Globus pallidus (tissue), 1 donor: ENCODE measurements at places on chromosomes 16 and 17.

DNA sequence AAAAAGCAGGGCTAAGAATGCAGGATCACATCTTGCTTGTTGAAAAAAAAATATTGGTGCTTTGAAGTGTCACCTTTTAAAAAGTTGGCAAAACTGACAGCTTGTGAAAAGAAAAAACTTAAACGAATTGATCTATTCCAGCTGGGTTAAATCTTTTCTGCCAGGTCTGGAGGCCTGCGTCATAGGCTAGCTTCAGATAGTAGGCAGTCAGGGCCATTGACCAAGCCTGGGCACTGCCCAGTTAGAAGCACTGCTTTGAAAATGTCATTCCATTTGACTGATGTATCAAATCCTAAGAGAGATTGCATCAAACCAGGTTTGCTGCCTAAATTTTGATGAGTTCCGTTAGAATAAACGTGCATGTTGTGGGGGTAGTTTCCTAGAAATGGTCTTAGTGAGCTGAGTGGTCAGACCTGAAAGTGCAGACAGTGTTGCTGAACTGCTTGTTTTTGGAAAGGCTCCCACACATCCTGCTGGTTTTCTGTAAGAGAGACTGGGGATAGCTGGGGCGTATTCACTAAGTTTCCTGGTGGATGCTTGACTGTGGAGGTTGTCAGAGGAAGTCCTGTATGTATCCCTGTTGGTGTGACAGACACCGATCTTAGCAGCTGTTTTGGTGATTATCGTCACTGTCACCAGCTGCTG lies 38.8 kb downstream of the NUP88 start:
- no peak for DNase-seq

DNA sequence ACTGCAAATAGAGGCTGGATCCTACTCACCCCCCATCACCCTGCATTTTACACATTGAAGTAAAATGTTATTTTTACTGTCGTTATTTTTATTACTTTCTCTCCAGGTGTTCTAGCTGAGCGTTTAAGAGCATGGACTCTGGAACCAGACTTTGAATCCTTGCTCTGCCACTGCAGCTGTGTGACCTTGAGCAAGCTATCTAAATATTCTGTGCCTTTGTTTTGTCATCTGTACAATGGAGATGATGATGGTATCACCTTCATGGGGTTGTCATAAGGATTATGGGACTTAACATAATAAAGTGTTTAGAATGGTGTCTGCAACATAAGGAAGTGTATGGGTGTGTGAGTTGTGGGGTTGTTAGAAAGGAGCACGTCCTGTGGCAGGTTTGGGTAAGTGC lies 17.8 kb downstream of the MSI2 start:
- no peak for DNase-seq

- no peak for DNase-seq
Observed at GRCh38 chr17:30292286-30292858, 628 bp upstream of the BLMH start.

DNA sequence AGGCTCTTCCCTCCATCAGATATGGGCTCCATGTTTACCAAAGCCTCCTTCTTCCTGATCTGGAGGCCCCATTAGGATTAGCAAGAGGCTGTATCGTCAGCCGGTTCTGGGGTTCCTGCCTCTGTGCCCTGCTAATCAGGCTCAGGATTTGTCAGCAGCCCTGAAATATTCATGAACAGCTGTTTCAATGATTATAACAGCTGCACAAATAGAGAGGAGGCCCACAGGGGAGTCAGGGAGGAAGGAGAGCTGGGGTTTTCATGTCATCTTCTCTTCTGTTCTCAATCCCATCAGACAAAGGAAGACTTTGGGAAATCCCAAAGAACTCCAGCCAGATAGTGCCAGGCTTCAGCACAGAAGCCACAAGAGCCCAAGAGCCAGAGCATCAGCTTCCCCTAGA lies 72.3 kb upstream of the MMP2 start:
- DNase-seq, result no peak

DNA sequence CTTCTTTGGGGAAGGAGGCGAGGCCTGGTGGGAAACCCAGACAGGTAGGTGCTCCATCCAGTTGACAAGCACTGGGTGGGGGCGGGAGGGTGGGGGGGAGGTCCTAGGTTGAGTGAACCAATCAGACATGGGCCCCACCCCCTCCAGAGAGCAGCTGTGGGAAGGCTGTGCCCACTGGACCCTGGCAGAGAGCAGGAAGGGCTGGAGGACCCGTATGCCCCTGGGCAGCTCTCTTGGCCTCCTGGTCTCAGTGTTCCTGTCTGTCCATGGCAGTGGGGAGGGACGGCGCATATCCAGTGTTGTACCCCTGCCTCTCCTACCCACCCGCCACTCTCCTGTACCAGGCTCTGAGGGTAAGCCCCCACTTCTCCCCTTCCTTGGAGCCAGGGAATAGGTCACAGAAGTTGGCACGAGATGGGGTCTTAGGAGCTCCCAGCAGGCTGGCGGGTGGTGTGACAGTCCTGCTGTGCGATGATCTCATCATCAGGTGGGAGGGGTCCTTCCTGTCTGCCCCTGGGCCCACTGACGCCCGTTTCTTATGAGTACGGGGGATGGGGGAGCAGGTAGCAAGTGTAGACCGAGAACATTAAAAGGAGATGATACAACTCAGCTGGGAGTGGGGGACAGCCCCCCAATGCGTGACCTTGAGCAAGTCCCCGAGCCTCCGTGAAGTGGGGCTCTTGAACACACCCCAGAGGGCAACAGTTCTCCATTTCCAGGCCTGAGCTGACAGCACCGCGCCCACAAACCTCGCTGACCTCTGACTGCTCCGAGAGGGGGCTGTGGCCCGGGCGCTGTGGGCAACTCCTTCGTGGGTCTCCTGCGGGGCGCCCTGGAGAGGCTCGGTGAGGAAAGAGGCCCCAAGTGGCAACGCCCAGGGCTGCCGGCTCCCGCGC lies 1.2 kb upstream of the ZFPM1 start:
- no peak for DNase-seq

- no peak for DNase-seq
Observed at GRCh38 chr16:65940711-65941110, 425.8 kb upstream of the CDH5 start.

DNA sequence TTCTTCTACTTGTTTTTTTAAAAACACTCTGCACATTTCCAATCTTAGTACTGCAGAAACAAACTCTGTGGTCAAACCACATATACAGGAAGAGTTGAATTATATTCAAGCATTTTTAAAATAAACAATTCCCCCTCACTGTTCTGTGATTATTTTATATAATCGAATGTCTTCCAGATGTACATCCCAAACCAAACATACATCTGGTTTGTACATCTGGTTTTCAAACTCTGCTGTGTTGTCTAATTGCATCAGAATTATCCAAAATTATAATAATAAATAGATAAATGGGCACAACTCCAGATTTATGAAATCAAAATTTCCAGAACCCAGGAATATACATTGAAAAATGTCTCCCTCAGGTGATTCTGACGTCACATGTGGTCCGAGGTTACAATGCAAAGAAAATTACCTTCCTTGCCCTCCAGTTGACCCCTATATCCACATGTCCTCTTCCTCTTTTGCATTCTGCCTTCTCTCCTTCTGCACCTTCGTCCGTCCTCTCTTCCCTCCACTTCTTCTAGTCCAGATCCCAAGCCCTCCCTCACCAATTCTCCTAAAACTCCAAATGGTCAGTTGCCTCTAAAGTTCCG lies 13.3 kb upstream of the CCDC144A start:
- DNase-seq, result no peak
